Activated CD4-positive, alpha-beta memory T cell treated with anti-CD3 and anti-CD28 coated beads for 36 hours (primary cell): ENCODE measurements at places on chromosomes 7 and 10. TPM values are rescaled to one million over a fixed set of nuclear protein-coding genes. Genes with fewer than 3 reads are reported as not detected.

The OR6B1 gene
- total RNA-seq: not detected

DNA sequence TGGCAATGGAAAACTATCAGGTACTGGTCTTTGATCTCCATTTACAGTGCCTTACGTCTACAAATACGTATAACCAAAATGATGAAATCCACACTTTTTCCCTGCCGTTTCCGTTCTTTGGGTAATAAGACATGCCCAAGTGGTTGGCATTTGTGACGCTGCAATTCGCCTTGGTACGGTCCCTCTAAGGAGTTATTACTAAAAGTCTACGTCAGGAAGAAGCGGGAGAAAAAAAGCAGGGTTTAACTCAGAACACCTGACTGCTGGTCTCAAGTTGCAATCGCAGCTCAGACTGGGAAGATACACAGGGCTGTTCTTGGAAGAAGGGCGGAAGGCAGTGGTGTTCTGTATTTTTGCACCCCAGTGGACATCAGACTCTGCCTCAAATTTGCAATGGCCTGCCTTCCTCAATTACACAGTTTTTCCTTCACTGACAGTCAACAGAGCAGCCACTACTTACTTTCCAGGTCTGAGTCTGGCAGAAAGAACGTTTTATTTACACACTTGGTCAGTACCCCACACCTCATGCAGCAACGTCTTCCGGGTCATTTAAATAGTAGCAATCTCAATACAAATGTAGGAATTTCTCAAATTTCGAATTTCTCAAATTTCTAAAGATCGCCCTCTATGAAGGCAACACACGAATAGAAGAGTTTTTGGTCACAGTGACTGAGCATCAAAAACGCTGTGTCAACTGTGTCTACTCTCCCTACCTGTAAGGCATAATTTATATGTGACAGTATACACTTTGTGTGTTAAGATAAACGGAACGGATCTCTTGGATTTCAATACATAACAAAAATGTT is 2.1 kb downstream of the BAIAP2L1 start:
- no peak overlapping the region for H3K4me3 ChIP-seq
- H3K4me1 ChIP-seq: peaks cover 3% of the 10 kb centered on the region
- H3K27me3 ChIP-seq: peaks cover 13% of the 10 kb centered on the region
- H3K27ac ChIP-seq: no peak overlapping the region
- no peaks in the 10 kb centered on the region for H3K36me3 ChIP-seq
- DNase-seq: no peak

GRCh38 chr10:29327746-29328102 is 38.9 kb downstream of the LYZL1 start:
- no peak overlapping the region for H3K27ac ChIP-seq
- no peaks in the 10 kb centered on the region for H3K4me1 ChIP-seq
- no peak overlapping the region for H3K4me3 ChIP-seq
- H3K27me3 ChIP-seq: peaks cover 15% of the 10 kb centered on the region
- no peak for DNase-seq
- H3K36me3 ChIP-seq: no peaks in the 10 kb centered on the region

DNA sequence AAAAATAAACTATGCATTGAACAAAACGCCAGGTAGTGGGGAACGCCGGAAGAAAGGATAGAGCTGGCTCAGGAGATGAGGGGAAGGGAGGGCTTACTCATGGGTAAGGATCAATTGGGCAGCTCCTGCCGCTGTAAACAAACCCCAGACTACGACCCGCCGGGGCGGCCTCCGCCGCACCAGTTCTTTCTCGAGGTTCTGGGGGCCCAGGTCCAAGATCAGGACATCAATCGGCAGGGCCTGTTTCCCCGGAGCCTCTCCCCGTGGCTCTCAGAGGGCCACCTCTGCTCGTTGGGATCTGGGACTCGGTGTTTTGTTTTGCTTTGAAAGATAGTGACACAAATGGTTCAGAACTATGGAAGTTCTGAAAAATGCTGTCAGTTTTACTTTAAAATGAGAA is 140.4 kb downstream of the ELFN1 start:
- no peaks in the 10 kb centered on the region for H3K4me1 ChIP-seq
- H3K27me3 ChIP-seq: no peaks in the 10 kb centered on the region
- H3K27ac ChIP-seq: no peak overlapping the region

DNA sequence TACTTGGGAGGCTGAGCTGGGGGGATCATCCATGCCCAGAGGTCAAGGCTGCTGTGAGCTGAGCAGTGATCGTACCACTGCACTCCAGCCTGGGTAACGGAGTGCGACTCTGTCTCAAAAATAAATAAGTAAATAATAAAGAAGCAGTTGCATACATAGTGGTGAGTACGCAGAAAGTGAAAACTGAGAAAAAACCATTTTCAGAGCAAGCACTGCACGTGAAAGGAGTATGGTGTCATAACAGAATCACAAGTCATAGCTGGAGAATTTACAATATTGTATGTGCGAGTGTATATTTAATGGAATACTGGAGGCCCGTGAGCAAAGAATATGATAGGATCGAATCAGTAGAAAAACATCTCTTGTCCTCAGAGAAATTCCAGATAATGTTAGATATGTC is 22.3 kb downstream of the KIAA1217 start:
- H3K36me3 ChIP-seq: no peaks in the 10 kb centered on the region
- no peak for DNase-seq
- no peak overlapping the region for H3K4me3 ChIP-seq
- peaks cover 2% of the 10 kb centered on the region for H3K27me3 ChIP-seq
- H3K4me1 ChIP-seq: no peaks in the 10 kb centered on the region
- no peak overlapping the region for H3K27ac ChIP-seq

The NRAP gene
- not detected for total RNA-seq

DNA sequence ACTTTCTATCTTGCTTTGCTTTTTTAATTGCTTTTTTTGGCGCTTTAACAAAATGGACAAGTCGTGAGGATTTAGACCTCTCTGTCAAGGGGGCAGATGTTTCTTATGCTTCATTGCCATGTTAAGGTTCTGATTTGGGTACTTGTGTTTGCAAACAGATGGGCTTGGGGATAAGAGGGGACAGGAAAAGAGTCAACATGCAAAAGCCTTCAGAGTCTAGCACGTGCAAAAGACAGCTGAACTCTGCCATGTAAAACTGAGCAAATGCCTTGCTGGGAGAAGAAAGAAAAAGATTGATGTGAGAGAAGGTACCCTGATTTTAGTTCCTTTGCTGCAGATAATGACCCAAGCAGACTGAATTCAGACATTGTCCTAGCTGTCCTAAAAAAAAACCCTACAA is 173.1 kb downstream of the KIAA1217 start:
- H3K4me3 ChIP-seq: no peak overlapping the region
- peaks cover 15% of the 10 kb centered on the region for H3K4me1 ChIP-seq
- DNase-seq: no peak
- H3K27me3 ChIP-seq: peaks cover 23% of the 10 kb centered on the region

The ZNF117 gene
- total RNA-seq: 4.2 TPM

DNA sequence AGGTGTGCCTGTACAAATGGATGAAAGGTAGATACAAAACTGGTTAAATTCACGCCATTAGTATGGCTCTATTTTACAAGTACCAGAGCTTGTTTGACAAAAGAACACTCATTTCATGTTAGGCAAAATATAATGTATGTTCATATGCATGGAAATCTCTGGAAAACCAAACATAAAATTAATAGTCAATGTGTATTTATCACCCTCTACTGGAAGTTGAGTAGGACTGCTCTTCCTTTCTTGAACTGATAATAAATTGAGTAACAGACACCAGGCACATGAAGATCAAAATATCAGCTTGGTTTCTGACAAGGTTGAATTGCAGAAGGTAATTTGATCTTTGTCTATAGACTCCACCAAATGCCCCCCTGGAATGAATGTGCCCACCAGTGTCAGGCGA is 19.8 kb upstream of the AKR1B1 start:
- H3K36me3 ChIP-seq: no peaks in the 10 kb centered on the region
- no peak overlapping the region for H3K4me3 ChIP-seq
- H3K27ac ChIP-seq: no peak overlapping the region
- H3K27me3 ChIP-seq: peaks cover 3% of the 10 kb centered on the region
- no peaks in the 10 kb centered on the region for H3K4me1 ChIP-seq
- DNase-seq: no peak

DNA sequence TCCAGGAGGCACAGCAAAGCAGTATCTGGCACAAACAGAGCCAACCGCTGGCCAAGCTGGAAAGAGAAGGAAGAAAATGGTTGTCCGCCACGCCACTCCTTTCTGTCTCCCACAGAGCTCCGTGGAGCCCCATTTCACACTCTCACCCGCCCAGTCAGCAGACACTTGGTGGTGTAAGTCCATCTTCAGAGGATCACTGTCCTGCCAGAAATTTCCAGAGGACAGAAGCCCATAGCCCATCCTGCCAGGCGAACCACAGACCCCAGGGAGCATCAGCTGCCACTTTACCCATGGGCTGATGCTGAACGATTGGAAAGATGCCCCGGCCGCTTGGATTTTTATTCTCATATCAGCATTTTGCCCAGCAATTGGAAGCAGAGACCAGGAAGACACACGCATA is 144.7 kb upstream of the LYZL2 start:
- H3K27me3 ChIP-seq: peaks cover 3% of the 10 kb centered on the region
- H3K4me3 ChIP-seq: no peak overlapping the region
- H3K27ac ChIP-seq: no peak overlapping the region
- no peak for DNase-seq
